ENCODE measurements at places on chromosomes 2 and 18.

DNA sequence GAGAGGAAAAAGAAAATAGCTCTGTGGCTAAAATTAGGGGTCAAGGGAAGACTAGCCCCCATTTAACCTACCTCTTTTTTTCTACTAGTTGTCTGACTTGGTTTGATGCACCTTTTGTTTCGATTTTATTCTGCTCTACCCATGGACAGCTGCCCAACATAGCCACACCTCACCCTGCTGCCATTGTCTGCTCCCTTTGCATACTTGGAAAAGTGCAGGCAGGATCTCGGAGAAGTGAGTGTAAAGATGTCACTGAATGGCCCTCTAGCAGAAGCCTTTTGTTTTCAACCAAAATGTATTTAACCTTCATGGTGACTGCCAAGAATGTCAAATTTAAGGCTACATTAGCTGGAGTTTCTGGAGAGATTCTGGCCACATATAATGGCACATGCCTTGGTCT lies 62.9 kb downstream of the SETBP1 start:
- DNase-seq: no peak

- DNase-seq: no peak
These were observed 152.8 kb downstream of the DSC3 start for GRCh38 chr18:30889519-30890301.

DNA sequence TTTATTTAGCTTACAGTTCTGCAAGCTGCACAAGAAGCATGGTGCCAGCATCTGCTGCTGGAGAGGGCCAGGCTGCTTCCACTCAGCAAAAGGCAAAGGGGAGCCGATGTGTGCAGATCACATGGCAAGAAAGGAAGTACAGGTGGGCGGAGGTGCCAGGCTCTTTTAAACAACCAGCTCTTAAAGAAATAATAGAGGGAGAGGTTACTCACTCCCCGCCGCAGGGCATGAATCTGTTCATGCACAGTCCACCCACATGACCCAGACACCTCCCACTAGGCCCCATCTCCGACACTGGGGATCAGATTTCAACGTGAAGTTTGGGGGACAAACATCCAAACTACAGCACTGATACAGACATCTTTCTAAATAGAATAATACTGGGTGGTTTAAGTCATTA lies 105.8 kb downstream of the MTCL1 start:
- DNase-seq: no peak

DNA sequence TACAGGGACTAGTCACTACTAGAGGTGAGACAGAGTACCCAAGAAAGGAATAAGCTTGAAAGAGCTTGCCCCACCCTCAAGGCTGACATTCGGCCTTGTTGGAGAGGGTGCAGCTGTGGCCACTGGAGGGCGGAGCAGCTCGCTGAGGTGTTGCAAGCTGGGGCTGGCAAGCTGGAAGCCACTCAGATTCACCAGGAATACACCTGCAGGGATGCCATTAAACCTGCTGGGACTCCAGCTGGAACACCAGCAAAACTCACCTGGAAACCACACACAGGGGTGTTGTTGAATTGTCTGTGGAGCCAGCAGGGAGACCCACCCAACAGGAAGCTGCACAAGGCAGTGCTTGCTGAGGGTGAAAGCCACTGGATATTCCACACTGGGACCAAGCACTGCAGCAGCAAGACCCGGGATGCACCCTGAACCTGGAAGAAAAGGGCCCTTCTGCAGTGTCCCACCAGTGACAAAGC lies 26.1 kb downstream of the KCTD18 start:
- DNase-seq: no peak

GRCh38 chr2:70974592-70974991 lies 3.8 kb upstream of the ANKRD53 start:
- no peak for DNase-seq

Data from fibroblast of skin of scalp (primary cell).